Hepatocyte (in vitro differentiated cells): ENCODE measurements at places on chromosomes 3 and 15. TPM values are rescaled to one million over a fixed set of nuclear protein-coding genes. Genes with fewer than 3 reads are reported as not detected.

DNA sequence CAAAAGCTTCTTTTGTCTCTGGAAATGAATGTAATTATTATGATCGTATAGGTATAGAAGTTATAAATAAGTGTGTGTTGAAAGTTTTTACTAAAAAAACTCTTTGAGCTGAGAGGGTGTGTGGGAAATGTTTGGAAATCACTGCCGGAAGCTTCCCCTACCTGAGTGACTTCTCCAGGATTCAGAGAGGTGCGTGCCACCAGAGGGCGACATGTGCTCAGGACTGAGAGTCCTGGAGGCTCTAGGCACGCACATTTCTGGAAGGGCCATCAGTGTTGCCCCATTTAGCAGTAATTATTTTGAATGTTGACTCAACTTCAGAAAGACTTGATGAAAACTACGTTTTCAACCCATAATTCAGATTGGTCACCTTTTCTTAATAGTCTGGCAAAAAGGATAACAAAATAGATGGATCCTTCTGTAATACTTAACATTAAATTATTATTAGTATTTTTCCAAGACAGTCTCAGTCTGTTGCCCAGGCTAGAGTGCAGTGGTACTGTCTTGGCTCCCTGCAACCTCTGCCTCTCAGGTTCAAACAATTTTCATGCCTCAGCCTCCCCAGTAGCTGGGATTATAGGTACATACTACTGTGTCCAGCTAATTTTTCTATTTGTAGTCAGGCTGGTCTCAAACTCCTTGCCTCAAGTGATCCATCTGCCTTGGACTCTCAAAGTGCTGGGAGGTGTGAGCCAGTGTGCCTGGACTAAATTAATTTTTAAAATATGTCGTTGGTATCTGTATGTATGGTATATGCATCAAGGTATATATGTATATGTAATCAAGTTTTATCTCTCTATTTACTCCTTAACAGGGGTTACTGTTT lies 34.5 kb downstream of the GPR171 start:
- no peaks in the 10 kb centered on the region for H3K36me3 ChIP-seq
- DNase-seq: peak; percentile 85
- H3K27me3 ChIP-seq: no peaks in the 10 kb centered on the region
- H3K4me1 ChIP-seq: no peaks in the 10 kb centered on the region
- H3K27ac ChIP-seq: no peak overlapping the region

- H3K27me3 ChIP-seq: no peaks in the 10 kb centered on the region
- no peak overlapping the region for H3K4me3 ChIP-seq
- H3K4me1 ChIP-seq: no peaks in the 10 kb centered on the region
- H3K27ac ChIP-seq: no peak overlapping the region
- no peak for DNase-seq
These were observed 157.8 kb downstream of the MECOM start for GRCh38 chr3:169505577-169506230.

Gene DUOXA2
- 13.8 and 24.6 TPM in 2 replicates for total RNA-seq

GRCh38 chr3:52561028-52561747 lies 24.8 kb downstream of the UQCC5 start:
- H3K36me3 ChIP-seq: no peaks in the 10 kb centered on the region
- H3K4me1 ChIP-seq: no peaks in the 10 kb centered on the region
- no peak for DNase-seq
- H3K27ac ChIP-seq: no peak overlapping the region
- H3K27me3 ChIP-seq: no peaks in the 10 kb centered on the region

DNA sequence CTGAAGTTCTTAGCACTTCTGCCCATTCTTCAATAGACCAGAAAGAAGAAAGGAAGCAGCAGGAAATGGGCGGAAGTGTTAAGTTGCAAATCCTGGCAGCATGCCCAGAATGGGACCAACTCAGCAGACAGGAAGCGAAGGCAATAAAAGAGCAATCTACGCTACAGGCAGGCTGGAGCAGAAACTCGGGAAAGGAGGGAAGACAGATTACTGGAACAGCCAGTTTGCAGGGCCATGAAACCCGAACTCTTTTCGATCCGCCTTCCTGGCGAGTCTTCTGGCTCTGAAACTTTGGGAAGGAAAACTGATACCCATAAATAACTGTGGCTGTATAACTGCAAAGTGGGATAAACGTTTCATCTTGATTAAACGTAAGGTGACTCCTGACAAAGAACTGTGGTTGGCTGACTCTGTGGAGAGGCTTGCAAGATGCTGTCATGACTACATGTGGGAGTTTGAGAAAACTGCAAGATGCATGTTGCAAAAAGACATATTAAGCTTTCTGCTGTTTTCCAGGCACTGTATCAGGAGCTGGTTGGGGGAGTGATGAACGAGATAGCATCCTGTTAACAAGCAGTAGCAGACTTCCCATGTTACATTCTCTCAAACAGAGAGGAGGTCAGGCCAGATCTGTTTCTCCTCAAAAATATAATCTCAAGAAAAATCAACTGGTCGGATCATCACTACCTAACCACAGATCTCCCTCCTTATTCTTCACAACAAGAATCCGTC lies 67.8 kb downstream of the FMN1 start:
- peak; percentile 89 for DNase-seq
- H3K27me3 ChIP-seq: peaks cover 25% of the 10 kb centered on the region
- peak overlapping the region; percentile 20 for H3K27ac ChIP-seq
- H3K4me3 ChIP-seq: no peak overlapping the region
- no peaks in the 10 kb centered on the region for H3K4me1 ChIP-seq
- H3K36me3 ChIP-seq: no peaks in the 10 kb centered on the region

DNA sequence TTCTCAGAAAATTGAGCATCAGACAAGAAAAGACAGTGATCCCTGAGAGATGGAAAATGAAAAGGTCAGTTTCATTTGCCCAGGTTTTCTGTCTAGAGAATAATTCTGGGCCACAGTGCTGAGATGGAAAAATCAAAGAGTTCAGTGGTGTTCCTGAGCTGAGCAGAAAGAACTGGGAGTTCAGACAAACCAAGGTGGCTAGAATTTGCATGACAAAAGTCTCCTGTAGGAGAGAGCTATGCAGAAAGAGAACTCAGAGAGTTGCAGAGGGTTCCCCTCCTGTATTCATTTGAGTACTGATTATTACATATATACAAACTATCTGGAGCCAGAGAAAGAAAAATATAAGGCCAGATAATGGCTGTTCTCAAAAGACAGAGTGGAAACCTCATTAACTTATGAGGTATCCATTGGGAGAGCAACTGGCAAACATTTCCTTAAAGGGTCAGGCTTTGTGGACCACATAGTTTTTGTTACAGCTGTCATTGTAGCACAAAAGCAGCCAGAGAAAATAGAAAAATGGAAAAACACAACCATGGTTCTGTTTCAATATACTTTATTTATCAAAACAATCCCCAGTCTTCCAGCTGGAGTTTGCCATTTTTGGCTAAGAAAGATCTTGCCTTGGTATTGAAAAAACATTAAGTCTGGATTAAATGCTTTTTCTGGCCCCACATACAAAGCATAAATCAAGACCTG lies 1004.1 kb downstream of the TBL1XR1 start:
- no peak overlapping the region for H3K4me3 ChIP-seq
- no peak overlapping the region for H3K27ac ChIP-seq

GRCh38 chr3:149327156-149327555 lies 6.3 kb downstream of the TM4SF18 start:
- DNase-seq: no peak
- H3K4me3 ChIP-seq: no peak overlapping the region
- H3K4me1 ChIP-seq: no peaks in the 10 kb centered on the region
- no peak overlapping the region for H3K27ac ChIP-seq
- H3K27me3 ChIP-seq: no peaks in the 10 kb centered on the region

- no peaks in the 10 kb centered on the region for H3K27me3 ChIP-seq
- no peak overlapping the region for H3K27ac ChIP-seq
- H3K4me1 ChIP-seq: no peaks in the 10 kb centered on the region
- DNase-seq: no peak
- H3K36me3 ChIP-seq: no peaks in the 10 kb centered on the region
- no peak overlapping the region for H3K4me3 ChIP-seq
These were observed 31.5 kb upstream of the FAM81A start for GRCh38 chr15:59406446-59406845.

Gene SLC28A1
- total RNA-seq: 2.7 and 3.0 TPM in 2 replicates

Gene ZDHHC23
- 4.7 and 8.5 TPM in 2 replicates for total RNA-seq

DNA sequence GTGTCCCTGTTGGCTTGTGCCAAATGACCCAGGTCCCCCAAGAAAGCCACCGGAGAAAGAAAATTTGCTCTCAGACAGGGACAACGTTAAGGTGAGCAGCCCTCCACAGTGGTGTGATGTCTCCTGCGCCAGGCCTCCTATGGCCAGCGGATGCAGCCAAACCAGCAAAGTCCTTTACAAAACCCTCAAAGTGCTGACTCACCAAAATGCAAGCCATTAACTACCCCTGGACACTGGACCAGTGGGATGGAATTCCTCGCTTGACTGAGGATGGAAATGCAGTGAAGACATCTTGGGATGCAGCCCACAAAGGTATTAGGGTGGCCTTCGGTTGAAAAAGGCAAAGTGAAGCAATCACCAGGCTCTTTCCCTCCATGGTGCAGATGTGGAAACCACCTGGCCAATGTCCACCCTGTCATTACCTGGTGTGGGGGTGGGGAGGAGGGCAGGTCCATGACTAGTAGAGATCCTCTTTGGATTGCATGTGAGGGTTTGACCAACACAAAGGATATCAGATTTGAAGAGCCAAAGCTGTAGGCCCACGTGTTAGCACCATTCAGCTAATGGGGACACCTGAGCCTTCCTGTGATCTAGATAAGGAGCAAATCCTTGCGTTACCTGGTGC lies 127.4 kb upstream of the SLC6A11 start:
- H3K27me3 ChIP-seq: no peaks in the 10 kb centered on the region
- no peaks in the 10 kb centered on the region for H3K36me3 ChIP-seq
- H3K27ac ChIP-seq: no peak overlapping the region
- DNase-seq: peak; percentile 23
- H3K4me1 ChIP-seq: no peaks in the 10 kb centered on the region
- H3K4me3 ChIP-seq: no peak overlapping the region

Gene DMXL2
- 30.8 and 31.4 TPM in 2 replicates for total RNA-seq

- no peak overlapping the region for H3K4me3 ChIP-seq
- H3K27me3 ChIP-seq: no peaks in the 10 kb centered on the region
- no peaks in the 10 kb centered on the region for H3K4me1 ChIP-seq
- no peak for DNase-seq
- H3K27ac ChIP-seq: no peak overlapping the region
- no peaks in the 10 kb centered on the region for H3K36me3 ChIP-seq
These were observed 44.4 kb upstream of the C3orf38 start for GRCh38 chr3:88105325-88105724.

Gene CSPG4
- total RNA-seq: 3.2 and 6.4 TPM in 2 replicates

Gene SEMA6D
- total RNA-seq: 28.1 and 34.1 TPM in 2 replicates

GRCh38 chr15:82128401-82129148 lies 82.8 kb upstream of the MEX3B start:
- no peak overlapping the region for H3K4me3 ChIP-seq
- no peaks in the 10 kb centered on the region for H3K27me3 ChIP-seq
- H3K27ac ChIP-seq: peak overlapping the region; percentile 19
- peaks cover 8% of the 10 kb centered on the region for H3K4me1 ChIP-seq
- H3K36me3 ChIP-seq: no peaks in the 10 kb centered on the region

Gene FEZF2
- total RNA-seq: not detected in 2 replicates

GRCh38 chr15:56371495-56372147 lies 6.4 kb downstream of the TEX9 start:
- H3K27me3 ChIP-seq: no peaks in the 10 kb centered on the region
- H3K4me1 ChIP-seq: no peaks in the 10 kb centered on the region
- H3K4me3 ChIP-seq: no peak overlapping the region
- H3K36me3 ChIP-seq: no peaks in the 10 kb centered on the region
- no peak overlapping the region for H3K27ac ChIP-seq
